ENCODE measurements at places on chromosomes 16 and 17. TPM values are rescaled to one million over a fixed set of nuclear protein-coding genes. Genes with fewer than 3 reads are reported as not detected.

ZP2 gene
- not detected for total RNA-seq

NPIPB2 gene
- total RNA-seq, result 4.4 TPM

DPEP3 gene
- not detected for total RNA-seq

MYCBPAP gene
- 0.39 TPM for total RNA-seq

CALB2 gene
- not detected for total RNA-seq

HLF gene
- not detected for total RNA-seq

DNA sequence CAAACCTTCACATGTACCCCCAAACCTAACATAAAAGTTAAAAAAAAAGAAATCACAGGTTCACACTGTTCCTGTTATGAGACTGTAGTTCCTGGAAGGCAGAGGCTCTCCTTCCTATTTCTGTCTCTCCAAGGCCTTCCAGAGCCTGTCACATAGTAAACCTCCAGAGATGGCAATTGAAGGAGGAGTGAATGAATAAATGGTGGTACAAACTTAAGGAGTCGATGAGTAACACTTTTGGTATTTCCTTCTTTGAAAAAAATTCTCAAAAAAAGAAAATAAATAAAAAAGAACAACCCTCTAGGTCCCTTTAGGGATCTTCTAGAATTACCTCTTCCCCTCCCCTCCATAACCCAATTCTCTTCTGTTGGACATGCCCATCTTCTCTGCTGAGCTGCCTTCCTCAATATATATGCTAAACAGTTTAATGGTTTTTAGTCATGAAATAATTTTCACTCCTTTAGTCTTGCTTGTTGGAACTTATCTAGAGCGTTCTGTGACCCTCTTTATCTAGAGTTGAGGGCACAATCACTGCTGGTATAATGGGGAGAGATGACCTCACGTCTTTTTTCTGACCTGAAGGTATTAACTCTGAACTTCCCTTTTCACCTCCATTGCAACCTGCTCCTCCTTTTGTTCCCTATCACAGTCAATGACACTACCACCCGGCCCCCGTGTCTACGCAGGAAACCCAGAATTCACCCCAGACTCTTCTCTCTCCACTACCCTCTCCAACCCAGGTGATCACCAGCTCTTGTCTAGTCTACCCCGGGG, 1.7 kb upstream of the TAF15 start:
- DNase-seq, result peak; percentile 56

DNA sequence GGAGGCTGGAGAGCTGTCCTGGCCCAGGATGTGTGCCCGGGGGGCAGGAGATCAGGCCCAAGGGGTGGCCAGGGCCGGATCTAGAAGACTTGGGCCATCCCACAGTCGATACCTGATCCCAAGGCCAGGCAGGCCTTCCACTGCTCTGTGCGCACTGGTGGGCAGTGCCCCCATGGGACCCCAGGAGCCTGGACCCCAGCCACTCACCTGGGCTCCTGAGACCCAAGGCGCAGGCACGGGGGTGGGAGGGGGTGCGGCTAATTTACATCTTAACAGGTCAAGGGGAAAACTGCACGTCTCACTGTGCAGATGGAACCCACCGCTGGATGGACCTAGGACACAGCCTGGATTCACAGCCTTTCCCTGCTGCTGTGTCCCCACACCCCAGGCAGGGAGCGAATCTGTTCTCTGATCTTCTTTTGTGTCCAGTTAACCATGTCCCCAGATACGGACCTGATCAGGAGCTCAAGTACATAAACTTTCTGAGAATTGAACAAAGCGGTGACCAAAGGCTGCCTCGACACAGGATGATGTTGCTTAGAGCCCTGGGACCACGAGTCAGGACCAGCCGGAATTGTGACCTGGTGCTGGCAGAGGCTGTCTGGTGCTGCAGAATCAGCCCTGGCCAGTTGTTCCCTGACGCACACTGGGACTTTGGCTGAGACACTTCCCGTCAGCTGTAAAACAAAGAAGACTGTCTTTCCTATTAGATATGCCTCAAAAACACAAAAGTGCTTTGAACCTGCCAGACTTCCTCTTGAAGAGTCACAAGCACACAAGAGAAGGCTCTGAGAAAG, 60.6 kb downstream of the TNFRSF13B start:
- DNase-seq, result no peak

GRCh38 chr17:64500862-64501765, 4.3 kb upstream of the POLG2 start:
- DNase-seq, result no peak

GRCh38 chr17:72151565-72152386, 31.0 kb downstream of the SOX9 start:
- no peak for DNase-seq

- DNase-seq, result no peak
Measured at GRCh38 chr17:55545806-55546205, 34.6 kb upstream of the SMIM36 start.

GRCh38 chr17:45138911-45139532, 3.5 kb downstream of the ACBD4 start:
- DNase-seq, result no peak

- peak; percentile 7 for DNase-seq
Measured at GRCh38 chr16:69918241-69918640, 32.9 kb upstream of the CLEC18A start.

GRCh38 chr16:65950211-65950610, 416.3 kb upstream of the CDH5 start:
- no peak for DNase-seq

- peak; percentile 11 for DNase-seq
Measured at GRCh38 chr16:9966569-9967157, 215.6 kb downstream of the GRIN2A start.

DNA sequence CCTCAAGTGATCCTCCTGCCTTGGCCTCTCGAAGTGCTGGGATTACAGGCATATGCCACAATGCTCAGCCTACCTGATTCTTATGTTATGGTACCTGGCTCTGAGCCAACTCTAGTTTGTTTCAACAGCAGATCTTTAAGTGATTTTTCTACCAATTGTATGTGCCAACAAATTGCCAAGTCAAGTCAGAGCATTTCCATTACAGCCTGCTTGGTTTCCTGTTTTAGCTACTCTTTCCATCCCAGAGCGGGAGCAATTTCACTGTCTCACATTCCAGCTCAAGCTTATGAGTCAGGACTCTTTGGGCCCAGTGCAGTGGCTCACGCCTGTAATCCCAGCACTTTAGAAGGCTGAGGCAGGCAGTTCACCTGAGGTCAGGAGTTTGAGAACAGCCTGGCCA, 30.8 kb upstream of the RBBP6 start:
- peak; percentile 82 for DNase-seq

DNA sequence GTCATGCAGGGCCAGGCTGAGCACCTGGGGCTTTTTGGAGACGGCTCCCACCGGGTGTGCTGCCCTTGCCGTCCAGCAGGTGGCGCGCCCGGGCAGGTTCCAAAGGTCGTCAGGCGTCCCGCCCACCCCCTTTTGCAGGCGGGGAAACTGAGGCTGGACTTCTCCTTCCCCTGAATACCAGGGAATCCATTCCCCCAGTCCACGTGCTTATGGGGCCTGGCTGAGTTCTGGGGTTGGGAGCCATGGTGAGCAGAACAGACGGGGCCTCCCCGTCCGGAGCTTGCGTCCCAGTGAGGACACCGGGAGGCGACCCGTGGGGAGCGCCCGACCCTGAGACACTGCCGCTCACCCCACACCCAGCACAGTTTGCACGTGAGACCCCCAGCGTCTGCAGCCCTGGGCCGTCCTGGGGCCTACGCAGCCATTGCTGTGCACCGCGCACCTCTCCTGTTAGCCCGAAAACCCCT, 51.8 kb upstream of the JPH3 start:
- no peak for DNase-seq

DNA sequence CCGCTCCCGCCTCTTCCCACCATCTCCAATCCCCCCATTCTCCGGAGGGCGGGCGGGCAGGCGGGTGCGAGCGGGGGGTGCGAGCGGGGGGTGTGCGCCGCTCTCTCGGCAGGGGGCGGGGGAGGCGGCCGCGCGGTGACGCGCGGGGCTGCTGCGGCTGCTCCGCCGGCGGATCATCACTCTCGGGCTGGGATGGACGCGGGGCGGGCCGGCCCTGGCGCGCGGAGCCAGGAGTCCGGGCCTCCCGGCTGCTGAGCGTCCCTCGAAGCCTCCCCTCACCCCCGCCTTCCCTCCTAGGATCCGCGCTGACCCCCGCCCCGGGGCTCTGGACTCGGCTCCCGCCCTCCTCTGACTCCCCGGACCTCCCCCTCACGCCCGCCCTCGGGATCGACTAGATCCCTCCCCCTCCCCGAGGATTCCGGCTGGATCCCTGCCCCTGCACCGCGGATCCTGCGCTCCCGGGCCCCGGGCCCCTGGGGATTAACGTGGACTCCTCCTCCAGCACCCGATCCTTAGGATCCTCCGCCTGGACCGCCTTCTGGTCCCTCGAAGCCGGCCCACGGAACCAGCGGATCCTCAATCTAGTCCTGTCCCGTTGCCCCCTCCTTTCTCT, 946 bp upstream of the TMEM256 start:
- peak; percentile 6 for DNase-seq

- no peak for DNase-seq
Measured at GRCh38 chr17:56675876-56676660, 82.6 kb downstream of the NOG start.

DNA sequence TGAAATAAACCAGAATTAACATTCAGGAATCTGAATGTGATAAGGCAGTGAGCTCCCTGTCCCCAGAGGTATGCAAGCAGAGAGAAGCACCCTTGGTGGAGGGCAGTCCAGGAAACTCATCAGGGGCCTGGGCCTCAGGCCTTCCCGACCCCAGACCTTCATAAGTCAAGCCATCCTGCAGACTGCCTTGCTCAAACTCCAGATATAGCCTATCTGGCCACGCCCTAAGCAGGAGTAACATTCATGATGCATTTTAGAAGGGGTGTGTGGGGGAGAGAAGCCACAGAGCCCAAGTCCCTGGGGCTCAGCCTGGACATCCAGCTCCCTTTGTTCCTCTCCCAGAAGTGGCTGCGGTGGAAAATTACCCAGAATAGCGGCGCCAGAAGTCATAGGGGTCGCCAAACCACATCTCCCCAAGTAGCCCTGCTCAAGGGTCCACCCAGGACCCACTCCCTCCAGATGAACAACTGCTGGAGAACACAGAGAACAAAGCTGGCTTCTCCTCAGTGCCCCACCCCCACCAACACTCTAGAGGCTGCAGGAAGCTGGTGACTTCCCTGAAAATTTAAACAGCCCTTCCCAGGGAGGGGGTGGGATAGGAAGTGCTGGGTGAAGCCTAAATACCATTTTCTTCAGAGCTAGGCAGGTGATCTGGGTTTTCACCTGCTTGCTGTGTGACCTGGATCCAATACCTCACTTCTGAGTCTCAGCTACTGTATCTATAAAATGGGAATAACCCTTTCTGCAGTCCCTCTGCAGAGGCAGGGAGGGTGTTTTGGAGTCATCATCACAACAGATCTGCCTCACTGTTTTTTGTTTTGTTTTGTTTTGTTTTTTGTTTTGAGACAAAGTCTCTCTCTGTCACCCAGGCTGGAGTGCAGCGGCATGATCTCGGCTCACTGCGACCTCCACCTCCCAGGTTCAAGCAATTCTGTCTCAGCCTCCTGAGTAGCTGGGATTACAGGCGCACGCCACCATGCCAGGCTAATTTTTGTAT, 1.5 kb upstream of the SREBF1 start:
- DNase-seq, result peak; percentile 19

DNA sequence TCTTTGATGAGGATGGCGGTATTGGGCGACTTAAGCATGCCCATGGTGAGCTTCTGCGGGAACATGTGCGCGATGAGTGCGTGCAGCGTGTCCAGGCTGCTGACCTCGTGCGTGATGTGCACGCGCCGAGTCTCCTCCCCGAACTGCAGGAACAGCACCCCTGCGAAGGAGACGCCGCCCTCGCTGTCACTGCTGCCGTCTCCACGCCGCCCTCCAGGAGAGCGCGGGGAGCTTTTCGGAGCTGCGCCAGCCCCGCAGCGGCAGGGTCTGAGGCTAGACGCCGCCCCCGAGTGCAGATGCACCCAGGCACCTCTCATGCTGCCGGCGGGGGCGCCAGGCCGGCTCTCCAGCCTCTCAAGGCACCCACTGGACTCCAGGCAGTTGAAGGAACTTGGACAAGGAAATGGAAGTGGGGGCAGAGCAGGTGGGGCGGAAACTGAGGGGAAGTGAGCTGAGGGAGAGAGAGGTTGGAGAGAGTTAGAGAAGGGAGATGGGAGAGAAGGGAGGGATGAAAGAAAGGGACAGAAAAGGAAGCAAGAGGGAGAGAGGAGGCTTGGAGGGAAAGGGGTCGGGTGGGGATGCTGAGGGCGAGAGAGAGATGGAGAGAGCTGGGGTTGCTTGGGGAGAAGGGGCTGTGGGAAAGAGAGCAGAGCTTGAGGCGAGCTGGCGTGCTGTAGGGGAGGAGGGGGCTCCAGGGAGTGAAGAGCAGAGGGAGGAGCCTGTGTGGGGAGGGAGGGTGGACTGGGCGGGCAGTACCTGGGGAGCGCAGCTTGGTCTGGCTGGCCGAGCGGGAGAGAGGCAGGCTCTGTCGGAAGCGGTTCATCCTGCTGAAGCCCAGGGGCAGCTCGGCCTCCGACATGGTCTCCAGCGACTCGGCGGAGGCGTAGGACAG, 42.1 kb downstream of the SRCIN1 start:
- DNase-seq, result no peak

DNA sequence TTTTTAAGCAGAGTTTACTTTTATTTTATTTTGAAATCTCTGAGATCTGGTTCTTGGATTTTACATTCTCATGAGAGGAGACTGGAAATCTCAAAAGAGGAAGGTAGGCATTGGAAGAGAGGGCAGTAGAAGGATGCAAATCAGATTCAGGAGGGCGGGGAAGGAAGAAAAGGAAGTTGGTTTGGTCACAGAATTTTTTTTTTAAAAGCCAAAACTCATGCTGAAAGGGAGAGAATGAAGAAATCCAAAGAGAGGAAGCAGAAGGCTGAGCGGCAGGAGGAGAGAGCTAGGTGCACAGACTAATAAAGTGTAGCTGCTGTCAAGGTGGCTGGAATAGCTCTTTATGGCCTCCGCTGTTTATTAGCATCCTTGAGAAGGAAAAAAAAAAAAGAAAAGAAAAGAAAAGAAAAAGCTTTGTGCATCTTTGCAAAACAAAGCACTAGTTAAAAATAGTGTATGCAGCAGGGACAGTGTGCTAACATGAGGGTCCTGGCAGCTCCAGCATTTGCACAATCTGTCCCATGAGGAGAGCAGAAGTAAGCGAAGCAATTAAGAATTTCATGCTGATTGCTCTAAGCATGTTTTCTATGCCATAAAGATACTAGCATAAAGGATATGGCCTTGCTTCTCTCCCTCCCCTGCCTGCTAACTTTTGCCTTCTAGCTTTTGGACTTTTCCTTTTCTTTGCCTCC, 194.2 kb downstream of the ZFHX3 start:
- DNase-seq, result no peak

- no peak for DNase-seq
Measured at GRCh38 chr16:89092013-89092412, 1.6 kb upstream of the ACSF3 start.

GRCh38 chr17:51507444-51507843, 247.1 kb downstream of the UTP18 start:
- DNase-seq, result no peak

GRCh38 chr16:22970209-22970865, 156.4 kb downstream of the HS3ST2 start:
- DNase-seq, result no peak

- no peak for DNase-seq
Measured at GRCh38 chr16:1961651-1962067, 2.3 kb downstream of the NDUFB10 start.

GRCh38 chr16:8458481-8459046, 131.7 kb downstream of the TMEM114 start:
- DNase-seq, result no peak

- no peak for DNase-seq
Measured at GRCh38 chr16:83802554-83803205, 5.1 kb upstream of the HSBP1 start.

All from HFFc6 (cell line).